Aorta (tissue), 5 donors: ENCODE measurements at places on chromosomes 7 and 10. TPM values are rescaled to one million over a fixed set of nuclear protein-coding genes. Genes with fewer than 3 reads are reported as not detected.

The MYL10 gene
- not detected for total RNA-seq

The LIPF gene
- total RNA-seq: not detected

GRCh38 chr10:119270762-119271366 lies 63.5 kb downstream of the GRK5 start:
- H3K4me3 ChIP-seq: no peak overlapping the region
- H3K36me3 ChIP-seq: no peaks in the 10 kb centered on the region
- no peaks in the 10 kb centered on the region for H3K4me1 ChIP-seq

DNA sequence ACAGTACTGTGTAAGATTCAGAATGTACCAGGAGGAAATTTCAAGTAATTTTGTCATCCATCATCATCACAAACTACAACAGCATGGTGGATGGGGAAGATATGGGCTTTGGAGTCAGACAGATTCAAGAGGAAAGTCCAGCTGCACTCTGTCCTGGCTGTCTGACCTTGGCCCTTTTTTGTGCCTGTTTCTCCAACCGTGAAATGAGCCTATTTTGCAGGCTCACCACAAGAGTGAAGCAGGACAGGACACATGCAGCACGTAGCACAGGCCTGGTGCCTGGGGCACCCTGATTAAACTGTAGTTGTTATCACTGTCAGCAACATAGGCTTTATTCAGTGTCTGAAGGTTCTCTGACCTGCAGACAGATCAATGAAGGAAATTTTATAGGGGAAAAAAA lies 37.6 kb downstream of the RHOBTB1 start:
- no peaks in the 10 kb centered on the region for H3K27me3 ChIP-seq
- no peak for DNase-seq
- H3K4me1 ChIP-seq: no peaks in the 10 kb centered on the region
- no peak overlapping the region for H3K27ac ChIP-seq

- no peak for DNase-seq
- H3K36me3 ChIP-seq: no peaks in the 10 kb centered on the region
- no peak overlapping the region for H3K27ac ChIP-seq
- H3K4me1 ChIP-seq: no peaks in the 10 kb centered on the region
- H3K4me3 ChIP-seq: no peak overlapping the region
Measured at GRCh38 chr10:48473704-48474103, 131.2 kb downstream of the ARHGAP22 start.

DNA sequence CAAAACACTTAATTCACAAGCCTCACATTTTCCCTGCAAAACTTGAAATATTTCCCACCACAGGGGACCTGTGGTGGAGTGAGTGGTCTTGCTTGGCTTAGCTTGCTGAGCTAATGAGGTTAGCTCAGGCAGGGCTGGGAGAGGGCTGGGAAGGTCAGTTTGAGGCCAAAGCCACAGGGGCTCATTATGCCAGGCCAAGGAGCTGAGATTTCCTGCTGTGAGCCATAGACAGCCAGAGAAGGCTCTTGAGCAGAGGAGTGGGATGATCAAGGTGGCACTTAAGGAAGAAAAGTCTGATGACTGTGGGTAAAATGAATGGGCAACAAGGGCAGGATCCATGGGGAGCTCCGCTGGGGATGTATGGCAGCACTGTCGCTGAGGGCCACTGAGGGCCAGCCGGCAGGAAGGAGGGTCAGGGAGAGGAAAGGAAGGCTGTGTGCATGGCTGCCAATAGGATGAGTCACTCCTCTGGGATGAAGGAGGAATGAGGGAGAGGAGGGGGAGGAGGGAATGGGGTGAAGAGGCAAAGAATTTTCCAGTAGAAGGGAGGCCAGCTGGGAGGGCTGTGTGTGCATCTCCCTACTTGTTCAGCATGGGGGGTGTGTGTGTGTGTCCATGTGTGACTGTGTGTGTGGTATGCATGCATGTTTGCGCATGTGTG lies 18.7 kb upstream of the ZNF488 start:
- peak; percentile 73 for DNase-seq
- H3K36me3 ChIP-seq: no peaks in the 10 kb centered on the region
- H3K27ac ChIP-seq: no peak overlapping the region
- no peak overlapping the region for H3K4me3 ChIP-seq

DNA sequence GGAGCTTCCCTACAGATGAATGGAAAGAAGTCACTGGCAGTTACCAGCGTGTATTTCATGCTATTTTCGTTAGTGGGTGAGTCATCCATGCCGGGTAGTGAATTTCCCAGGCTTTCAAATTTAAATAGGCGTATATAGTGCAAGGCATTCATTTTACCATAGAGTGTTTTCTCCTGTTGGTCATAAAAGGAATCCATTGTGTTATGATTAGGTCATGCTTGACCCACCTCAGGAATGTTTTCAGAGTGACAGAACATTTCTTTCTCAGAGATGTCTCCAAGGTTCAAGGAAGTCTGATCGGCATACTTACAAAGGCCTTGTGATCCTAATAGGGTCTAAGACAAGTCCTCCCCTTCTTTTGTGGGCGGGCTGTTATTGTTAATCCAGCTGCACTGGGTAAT lies 110.7 kb downstream of the AKR1D1 start:
- H3K4me1 ChIP-seq: no peaks in the 10 kb centered on the region
- no peaks in the 10 kb centered on the region for H3K36me3 ChIP-seq
- no peaks in the 10 kb centered on the region for H3K27me3 ChIP-seq
- no peak overlapping the region for H3K4me3 ChIP-seq

GRCh38 chr7:5754981-5755599 lies 26.4 kb downstream of the RNF216 start:
- no peaks in the 10 kb centered on the region for H3K27me3 ChIP-seq
- H3K4me3 ChIP-seq: no peak overlapping the region
- H3K27ac ChIP-seq: no peak overlapping the region
- no peak for DNase-seq

DNA sequence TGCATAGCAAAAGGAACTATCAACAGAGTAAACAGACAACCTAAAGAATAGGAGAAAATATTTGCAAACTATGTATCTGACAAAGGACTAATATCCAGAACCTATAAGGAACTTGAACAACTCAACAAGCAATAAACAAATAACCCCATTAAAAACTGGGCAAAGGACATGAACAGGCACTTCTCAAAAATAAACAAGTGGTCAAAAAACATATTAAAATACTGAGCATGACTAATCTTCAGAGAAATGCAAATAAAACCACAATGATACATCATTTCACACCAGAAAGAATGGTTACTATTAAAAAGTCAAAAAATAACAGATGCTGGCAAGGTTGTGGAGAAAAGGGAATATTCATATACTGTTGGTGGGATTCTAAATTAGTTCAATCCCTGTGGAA lies 17.1 kb downstream of the MAGI2 start:
- no peak overlapping the region for H3K4me3 ChIP-seq
- no peaks in the 10 kb centered on the region for H3K4me1 ChIP-seq
- no peak overlapping the region for H3K27ac ChIP-seq
- no peaks in the 10 kb centered on the region for H3K36me3 ChIP-seq

The CAV1 gene
- total RNA-seq: 230 TPM

The EBLN1 gene
- total RNA-seq: not detected

- DNase-seq: no peak
- no peaks in the 10 kb centered on the region for H3K36me3 ChIP-seq
- no peaks in the 10 kb centered on the region for H3K27me3 ChIP-seq
- no peaks in the 10 kb centered on the region for H3K4me1 ChIP-seq
- no peak overlapping the region for H3K27ac ChIP-seq
Measured at GRCh38 chr10:111323389-111323966, 246.6 kb downstream of the ADRA2A start.

The NRCAM gene
- total RNA-seq: 0.93 TPM

DNA sequence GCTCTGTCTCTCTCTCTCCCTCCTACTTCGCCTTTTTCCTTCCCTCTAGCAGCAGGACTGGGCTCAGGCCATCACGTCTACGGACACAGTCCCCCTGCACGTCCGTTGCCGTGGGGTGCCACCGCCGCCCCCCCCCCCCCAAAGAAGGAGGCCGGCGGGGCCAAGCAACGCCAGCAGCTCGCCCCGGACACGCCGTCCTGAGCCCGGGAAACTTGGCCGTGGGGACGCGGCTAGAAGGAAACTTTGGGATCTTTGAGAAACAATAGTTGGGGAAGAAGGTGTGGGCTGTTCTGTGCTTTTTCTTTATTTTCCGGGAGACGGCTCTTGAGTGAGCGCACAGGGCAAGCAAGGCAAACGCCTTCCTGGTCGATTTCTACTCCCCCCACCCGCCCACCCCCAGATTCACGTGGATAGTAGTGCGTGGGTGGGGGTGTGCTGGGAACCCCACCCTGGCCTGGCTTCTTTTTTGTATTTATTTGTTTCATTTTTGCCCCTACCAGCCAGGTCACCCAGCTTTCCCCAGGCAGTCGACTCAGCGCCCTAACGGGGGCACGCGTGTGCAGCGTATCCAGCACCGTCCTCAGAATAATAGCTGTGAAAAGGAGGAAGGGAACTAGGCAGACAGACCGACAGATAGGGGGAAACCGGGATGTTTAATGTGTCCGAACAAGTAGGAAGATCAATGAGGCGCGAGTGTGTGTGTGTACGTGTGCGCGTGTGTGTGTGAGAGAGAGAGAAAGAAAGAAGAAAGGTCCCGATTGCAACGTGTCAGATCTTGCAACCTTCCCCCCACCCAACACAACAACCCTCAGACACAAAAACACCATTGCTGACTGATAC lies 1.4 kb downstream of the MXI1 start:
- no peaks in the 10 kb centered on the region for H3K27me3 ChIP-seq
- no peaks in the 10 kb centered on the region for H3K4me1 ChIP-seq
- peak overlapping the region; percentile 90 for H3K27ac ChIP-seq
- DNase-seq: peak; percentile 79

The DYNC1I1 gene
- total RNA-seq: 11.0 TPM

GRCh38 chr7:146875981-146876380 lies 759.4 kb downstream of the CNTNAP2 start:
- H3K27me3 ChIP-seq: no peaks in the 10 kb centered on the region
- DNase-seq: no peak
- H3K27ac ChIP-seq: no peak overlapping the region
- no peaks in the 10 kb centered on the region for H3K4me1 ChIP-seq
- no peak overlapping the region for H3K4me3 ChIP-seq
- no peaks in the 10 kb centered on the region for H3K36me3 ChIP-seq

DNA sequence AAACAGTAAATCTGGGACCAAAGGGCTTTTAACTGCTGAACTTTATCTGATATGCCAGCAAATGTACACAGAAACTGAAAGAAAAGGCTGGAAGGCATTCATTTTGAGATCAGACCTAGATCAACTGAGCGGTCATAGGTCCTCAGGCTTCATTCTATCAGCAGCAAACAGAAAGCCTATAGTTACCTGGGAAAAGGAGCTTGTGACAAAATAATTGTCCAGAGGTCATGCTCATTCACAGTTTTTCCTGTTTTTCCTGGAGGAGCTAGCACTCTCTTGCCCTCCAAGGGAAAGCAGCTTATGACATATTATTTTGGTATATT lies 320.2 kb downstream of the AHR start:
- no peak overlapping the region for H3K27ac ChIP-seq
- H3K4me1 ChIP-seq: peaks cover 3% of the 10 kb centered on the region
- H3K4me3 ChIP-seq: no peak overlapping the region
- no peaks in the 10 kb centered on the region for H3K36me3 ChIP-seq
- DNase-seq: no peak

DNA sequence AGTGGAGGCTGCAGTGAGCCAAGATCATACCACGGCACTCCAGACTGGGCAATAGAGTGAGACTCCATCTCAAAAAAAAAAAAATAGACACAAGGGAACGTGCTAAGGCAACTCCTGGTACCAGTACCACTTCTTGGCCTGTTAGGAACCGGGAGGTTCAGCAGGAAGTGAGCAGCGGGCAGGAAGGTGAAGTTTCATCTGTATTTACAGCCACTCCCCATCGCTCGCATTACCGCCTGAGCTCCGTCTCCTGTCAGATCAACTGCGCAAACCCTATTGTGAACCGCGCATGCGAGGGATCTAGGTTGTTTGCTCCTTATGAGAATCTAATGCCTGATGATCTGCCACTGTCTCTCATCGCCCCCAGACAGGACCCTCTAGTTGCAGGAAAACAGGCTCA lies 69.9 kb upstream of the FOXK1 start:
- no peak overlapping the region for H3K27ac ChIP-seq
- no peaks in the 10 kb centered on the region for H3K4me1 ChIP-seq
- peak; percentile 37 for DNase-seq
- no peaks in the 10 kb centered on the region for H3K27me3 ChIP-seq
- no peak overlapping the region for H3K4me3 ChIP-seq
- no peaks in the 10 kb centered on the region for H3K36me3 ChIP-seq

GRCh38 chr7:79414910-79415309 lies 38.6 kb downstream of the MAGI2 start:
- no peaks in the 10 kb centered on the region for H3K27me3 ChIP-seq
- no peak overlapping the region for H3K27ac ChIP-seq
- H3K4me1 ChIP-seq: no peaks in the 10 kb centered on the region
- no peaks in the 10 kb centered on the region for H3K36me3 ChIP-seq
- DNase-seq: no peak
- H3K4me3 ChIP-seq: no peak overlapping the region
